ENCODE measurements at places on chromosomes 3 and 15.

DNA sequence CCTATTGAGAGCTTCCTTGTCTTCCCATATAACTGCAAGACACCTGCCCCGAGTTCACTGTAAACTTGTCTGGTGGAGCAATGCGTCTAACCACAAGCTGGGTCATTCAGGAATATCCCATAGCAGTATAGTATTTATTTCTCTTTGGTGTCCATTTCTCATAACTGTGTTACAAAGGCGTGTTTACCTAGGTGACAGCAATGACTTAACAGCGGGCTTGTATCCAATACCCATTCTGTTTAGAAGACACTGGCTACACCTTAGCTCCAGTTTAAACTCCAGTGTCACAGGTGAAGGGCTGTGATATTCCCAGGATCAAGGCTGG is 24.3 kb downstream of the ATP10A start:
- DNase-seq = no peak

DNA sequence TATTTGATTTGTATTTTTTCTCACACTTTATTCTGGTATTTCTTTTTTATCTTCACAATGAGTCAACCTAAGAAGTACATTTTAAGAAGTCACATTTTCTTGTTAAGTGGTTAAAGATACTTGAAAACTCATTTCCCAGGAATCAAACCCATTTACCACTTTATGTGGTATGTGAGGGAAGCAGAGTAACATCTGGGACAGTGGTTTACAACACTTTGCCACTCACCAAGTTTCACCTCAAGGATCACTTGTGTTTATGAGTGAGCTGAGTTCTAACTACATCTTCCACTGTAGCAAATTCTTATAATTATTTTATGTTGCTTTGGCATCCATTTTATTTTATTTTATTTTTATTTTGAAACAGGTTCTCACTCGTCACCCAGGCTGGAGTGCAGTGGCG is 53.8 kb downstream of the IGSF11 start:
- no peak for DNase-seq

- no peak for DNase-seq
Measured at GRCh38 chr3:99013077-99013476, 111.6 kb upstream of the DCBLD2 start.

GRCh38 chr3:191721390-191721861 is 260.5 kb downstream of the PYDC2 start:
- no peak for DNase-seq

DNA sequence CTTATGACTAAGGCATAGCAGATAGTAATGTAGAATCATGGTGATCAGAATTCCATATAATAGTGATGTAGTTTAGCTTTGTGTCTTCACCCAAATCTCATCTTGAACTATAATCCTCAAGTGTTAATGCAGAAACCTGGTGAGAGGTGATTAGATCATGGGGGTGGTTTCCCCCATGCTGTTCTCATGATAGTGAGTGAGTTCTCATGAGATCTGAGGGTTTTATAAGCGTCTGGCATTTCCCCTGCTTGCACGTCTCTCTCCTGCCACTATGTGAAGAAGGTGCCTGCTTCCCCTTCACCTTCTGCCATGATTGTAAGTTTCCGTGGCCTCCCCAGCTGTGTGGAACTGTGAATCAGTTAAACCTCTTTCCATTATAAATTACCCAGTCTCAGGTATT is 138.7 kb upstream of the CBLB start:
- DNase-seq = peak; percentile 59

GRCh38 chr3:43704697-43705096 is 14.0 kb downstream of the ABHD5 start:
- DNase-seq = no peak

- DNase-seq = no peak
Measured at GRCh38 chr3:136434429-136434828, 184.3 kb downstream of the PCCB start.

- no peak for DNase-seq
Measured at GRCh38 chr3:181017690-181018089, 28.2 kb upstream of the DNAJC19 start.

GRCh38 chr15:41917767-41918430 is 24.0 kb upstream of the SPTBN5 start:
- no peak for DNase-seq

- peak; percentile 17 for DNase-seq
Measured at GRCh38 chr15:69143756-69144436, 16.5 kb upstream of the GLCE start.

GRCh38 chr3:117799387-117799735 is 1089.8 kb downstream of the TUSC7 start:
- no peak for DNase-seq

DNA sequence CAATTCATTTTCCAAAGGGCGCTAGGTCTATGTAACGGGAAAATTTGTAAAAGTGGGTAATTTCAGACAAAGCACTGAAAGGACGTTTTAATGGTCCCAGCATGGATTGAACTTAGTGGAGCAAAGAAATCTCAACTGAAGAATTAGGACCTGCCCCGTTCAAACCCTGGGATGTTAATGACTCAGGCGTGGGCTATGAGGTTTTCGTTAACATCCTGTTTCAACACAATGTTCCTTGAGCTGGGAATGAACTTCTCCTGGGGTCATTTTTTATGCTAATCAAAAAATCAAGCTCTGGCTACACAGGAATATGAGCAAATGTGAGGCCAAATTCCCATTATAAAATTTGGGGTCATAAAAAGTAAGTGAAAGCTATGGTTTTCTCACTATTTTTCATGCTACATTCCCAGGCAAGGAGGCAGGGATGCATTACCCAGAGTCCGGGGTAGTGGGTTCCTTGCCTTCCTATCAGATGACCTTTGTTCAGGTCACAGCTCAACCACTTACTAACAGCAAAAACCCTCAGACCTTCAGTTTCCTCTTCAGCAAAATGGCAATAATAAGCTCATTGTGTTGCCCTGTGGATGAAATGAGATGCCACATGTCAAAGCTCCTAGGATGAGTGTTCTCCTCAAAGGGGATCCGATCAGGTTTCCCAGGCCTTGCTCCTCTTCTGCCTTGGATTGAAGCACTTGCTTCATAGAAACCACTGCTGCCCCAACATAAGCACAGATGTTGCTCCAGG is 271.4 kb downstream of the ARRDC4 start:
- no peak for DNase-seq

DNA sequence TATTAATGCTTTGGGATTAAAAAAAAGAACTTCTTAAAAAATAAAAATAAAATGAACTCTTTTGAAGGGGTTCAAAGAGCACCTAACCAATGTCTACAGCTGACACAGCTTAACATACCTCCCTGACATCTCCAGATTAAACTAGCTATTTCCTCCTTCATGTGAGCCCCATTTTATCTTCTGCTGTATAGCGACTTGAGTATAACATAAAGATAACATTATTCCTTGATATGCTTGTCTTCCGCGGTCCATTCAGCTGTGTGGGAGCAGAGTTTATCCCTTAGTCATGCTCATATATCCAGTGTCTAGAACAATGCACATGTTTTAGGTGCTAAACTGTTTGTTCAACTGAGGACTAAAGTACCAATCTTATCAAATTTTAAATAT is 7.8 kb upstream of the CHRM5 start:
- no peak for DNase-seq

DNA sequence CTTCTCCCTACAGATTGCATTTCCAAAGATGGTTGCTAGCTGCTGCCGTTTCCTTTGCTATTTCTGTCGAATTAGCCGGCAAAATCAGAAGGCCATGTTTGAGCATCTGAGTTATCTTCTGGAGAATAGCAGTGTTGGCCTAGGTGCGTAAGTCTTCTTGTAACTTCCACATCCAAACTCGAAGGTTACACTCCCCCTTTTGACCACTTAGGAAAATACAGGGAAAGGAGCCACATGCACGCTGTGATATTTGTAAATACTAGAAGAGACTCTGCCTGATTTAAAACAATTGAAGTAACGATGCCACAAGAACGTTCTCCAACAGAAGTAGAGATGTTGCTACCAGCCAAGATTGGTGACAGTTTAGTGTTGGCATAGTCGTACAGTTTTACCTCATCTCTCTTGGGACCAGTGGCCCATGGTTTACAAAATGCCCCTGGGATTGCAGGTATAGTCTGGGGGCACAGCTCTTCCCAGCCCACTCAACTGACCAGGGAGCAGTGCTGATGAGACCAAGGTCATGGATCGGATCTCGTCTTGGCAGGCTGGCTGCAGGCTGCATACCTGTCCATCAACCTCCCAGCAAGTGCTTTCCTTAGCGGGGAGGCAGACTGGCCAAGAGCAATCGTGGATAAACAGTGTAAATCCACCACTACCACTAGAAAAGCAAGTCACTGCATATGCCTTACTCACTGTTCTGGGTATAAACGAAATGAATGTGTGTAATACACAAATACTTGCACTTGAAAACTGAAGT is 268.4 kb upstream of the CHRM5 start:
- DNase-seq = peak; percentile 56

- peak; percentile 87 for DNase-seq
Measured at GRCh38 chr15:67833710-67834511, 5.9 kb downstream of the RNU6-1 start.

DNA sequence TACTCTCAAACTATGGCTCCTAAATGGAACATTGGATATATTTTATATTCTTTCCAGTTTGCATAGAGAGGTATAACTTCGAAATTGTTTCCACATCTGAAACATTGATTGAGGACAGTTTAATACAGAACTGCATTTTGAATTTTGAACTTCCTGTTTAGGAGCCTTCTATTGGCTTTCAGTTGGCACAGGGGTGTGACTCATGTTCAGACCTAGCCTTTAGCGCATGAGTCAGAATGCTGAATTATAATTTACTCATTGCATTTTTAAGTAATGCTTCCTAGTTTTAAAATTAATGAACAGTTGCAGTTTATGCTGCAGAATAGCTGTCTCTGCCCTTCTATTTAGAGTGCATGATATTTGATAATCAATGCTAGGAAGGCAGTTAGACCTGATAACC is 751.7 kb downstream of the CADM2 start:
- DNase-seq = no peak

GRCh38 chr15:68364028-68364659 is 67.8 kb downstream of the ITGA11 start:
- DNase-seq = no peak

- no peak for DNase-seq
Measured at GRCh38 chr15:45812200-45812599, 177.4 kb downstream of the SQOR start.

GRCh38 chr3:56113908-56114307 is 354.4 kb downstream of the ERC2 start:
- DNase-seq = no peak

DNA sequence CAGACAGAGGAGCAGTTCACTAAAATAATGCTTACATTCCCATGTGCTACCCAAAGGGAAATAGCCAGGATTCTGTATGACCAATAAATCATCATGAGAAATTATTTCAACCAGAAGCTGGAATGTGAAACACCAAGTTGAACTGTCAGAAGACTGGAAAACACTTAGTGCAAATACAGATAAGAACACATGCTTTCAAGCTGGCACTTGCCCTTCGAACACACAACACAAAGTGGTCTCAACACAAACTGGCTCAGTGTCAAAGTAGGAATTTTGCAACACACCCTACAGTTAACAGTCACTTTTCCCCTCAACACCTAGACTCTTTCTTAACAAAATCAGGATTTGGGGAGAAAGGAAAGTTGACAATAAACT is 1.3 kb downstream of the FSD2 start:
- DNase-seq = no peak

DNA sequence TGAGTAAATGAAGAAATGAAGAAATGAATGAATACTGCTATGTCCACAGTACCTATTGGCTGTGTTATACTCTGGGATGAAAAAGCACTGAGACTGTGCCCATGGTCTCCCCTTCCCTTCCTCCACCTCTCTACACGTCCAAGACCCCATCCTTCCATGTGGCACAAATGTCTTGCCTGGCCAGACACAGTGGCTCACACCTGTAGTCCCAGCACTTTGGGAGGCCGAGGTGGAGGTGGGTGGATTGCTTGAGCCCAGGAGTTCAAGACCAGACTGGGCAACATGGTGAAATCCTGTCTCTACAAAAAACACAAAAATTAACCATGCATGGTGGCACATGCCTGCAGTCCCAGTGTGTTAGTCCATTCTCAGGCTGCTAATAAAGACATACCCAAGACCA is 200.1 kb downstream of the FAM43A start:
- DNase-seq = peak; percentile 5

DNA sequence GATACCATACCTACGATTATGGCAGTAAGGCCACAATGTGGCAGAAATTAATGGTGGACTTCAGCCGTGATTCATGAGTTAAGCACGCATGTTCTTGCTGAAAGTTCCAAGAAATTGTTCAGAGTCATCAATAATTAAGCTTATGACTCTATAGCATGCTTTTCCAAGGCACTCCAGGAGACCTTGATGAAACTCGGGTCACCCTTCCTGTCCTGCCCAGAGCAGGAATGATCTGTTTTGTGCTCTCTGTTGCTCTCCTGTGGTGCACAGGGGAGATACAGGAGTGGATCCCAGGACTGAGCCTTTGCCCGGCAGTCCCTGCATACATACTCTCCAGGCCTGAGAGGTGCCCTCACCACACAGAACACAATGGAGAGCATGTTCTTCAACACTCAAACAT is 141.6 kb upstream of the SLC2A2 start:
- peak; percentile 79 for DNase-seq

- no peak for DNase-seq
Measured at GRCh38 chr15:27696530-27696929, 402.6 kb downstream of the OCA2 start.

DNA sequence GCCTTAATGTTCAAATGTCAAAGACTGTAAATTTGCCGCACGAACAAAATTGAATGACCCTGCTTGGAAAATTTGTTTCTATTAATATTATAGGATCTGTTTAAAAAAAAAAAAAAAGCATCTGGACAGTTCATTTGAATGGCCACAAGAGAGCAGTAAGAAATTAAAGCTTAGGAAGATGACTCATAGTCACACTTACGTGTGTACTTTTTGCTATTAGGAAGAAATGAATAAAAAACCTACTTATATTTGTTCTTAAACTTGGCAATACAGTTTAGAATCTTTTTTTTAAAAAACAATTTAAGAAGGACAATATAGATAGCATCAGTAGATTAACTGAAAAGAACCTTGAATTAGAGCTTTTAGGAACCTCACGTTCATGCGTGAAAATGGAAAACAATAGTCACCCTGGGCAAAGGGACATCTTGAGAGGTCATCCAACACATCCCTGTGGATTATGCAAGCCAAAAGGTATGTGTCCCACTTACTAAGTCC is 621.8 kb downstream of the MECOM start:
- no peak for DNase-seq

GRCh38 chr3:140128217-140128616 is 193.2 kb downstream of the CLSTN2 start:
- no peak for DNase-seq

DNA sequence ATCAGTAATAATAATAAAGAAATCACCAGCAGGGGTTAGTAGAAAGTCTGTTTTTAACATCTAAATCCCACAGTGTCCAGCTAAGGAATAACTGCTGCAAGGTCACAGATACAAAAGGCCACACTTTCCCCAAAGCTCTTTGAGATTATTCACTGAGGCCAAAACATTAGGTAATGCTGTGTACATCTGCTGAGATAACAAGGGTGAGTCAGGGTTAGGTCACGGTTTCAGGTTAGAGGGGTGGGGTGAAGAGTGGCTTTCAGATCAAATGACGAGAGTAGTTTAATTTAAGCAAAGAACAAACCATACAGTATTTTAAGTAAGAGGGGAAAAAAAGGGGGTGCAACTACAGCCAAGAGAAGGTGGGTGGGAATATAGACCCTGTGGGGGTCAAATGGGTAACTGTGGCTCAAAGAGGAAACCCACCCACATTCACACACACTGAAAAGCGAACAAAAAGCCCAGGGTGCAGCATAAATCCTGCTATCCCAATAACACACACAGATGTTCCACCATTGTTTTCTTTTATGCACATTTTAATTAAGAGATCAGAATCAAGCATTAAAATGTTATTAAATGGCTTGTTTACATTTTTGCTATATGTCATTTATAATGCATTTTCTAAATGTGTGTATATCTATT is 412.9 kb downstream of the TIGIT start:
- peak; percentile 55 for DNase-seq
